Suppressor macrophage treated with lipopolysaccharide for 4 hours (primary cell): ENCODE measurements at places on chromosomes 6 and 20.

- DNase-seq = no peak
These were observed 49.8 kb upstream of the EYA4 start for GRCh38 chr6:133191323-133191722.

- DNase-seq = no peak
These were observed 733.0 kb downstream of the GRIK2 start for GRCh38 chr6:102126488-102126887.

- no peak for DNase-seq
These were observed 41.1 kb downstream of the PLN start for GRCh38 chr6:118589186-118589585.

- DNase-seq = no peak
These were observed 17.9 kb upstream of the MOCS1 start for GRCh38 chr6:39952167-39952566.

- no peak for DNase-seq
These were observed 38.1 kb downstream of the TIAM2 start for GRCh38 chr6:155033021-155033791.

DNA sequence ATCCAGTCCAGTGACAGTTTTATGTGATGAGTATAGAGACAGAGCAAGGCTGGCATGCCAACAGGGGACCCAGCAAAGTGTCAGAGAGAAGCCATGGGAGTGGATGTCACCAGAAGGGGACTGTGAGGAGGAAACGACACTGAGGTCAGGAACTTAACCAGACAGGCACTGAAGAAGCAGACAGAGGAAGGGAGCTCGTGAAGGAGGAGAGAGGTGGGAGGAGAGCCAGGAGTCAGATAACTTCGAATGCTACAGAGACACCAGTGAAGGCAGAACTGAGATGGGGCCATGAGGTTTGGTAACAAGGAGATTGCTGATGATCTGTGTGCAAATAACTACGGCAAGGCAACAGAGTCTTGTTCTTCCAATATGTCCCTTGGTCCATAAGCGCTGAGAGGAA is 211.1 kb upstream of the FOXA2 start:
- no peak for DNase-seq

DNA sequence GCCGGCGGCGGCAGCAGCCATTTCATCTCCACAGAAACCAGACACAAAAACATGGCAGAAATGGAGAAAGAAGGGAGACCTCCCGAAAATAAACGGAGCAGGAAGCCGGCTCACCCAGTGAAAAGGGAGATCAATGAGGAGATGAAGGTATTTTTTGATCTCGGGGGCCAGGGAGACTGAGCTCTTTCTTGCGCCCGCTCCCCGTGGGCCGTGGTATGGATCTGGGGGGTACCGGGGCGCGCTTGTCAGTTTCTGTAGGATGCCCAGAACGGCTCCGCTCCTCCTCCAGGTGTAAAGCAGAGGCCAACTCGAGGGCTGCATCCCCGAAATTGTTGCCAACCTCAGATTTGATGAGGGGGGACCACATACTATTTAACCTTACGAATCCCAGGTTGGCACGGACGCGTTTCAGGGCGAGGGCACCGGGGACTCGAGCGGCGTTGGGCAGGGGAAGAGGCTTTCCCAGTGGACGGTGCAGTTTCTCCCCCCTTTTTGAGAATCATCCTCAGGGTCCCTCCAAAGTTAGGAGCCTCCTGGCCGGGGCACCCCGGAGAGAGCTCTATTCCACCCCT is 735 bp downstream of the SOBP start:
- no peak for DNase-seq

DNA sequence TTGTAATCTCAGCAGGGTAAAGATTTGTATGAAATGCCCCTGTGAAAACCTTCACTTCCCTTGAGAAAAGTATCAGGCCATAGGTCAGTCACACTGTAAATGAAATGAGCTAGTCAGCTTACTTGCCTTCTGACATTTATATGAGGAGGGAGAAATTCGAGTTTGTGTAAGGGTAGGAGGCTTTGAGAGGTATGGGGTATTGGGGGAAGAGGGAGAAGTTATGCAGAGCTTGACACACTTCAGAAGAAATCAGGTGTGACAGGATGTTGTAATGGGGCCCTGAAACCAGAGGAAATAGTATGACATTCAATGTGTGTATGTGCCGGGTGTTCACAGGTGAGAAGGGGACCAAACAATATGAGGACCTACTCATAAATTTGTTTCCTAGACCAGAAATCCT is 64.2 kb upstream of the CCN6 start:
- no peak for DNase-seq

DNA sequence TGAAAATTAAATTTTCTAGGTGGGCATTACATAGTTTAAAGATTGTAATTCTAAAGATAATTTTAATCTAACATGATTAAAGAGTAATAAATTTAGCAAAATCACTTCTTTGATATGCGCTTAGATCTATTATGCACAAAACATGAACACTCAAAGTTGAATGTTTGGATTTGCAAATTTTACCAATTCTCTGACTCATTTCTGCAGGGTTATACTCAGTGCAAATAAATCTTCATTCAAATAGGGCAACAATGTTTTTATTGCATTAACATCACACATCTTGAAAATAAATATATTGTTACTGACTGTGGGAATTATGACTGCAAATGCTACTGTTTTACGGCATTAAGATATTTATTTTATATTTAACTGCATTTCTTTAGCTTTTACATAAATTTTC is 110.7 kb downstream of the OGFRL1 start:
- DNase-seq = no peak
